ENCODE measurements at places on chromosomes 2 and 18.

- DNase-seq = no peak
Observed at GRCh38 chr2:12202313-12203075, 456.1 kb downstream of the LPIN1 start.

- DNase-seq = no peak
Observed at GRCh38 chr18:69935319-69936190, 12.1 kb downstream of the CD226 start.

DNA sequence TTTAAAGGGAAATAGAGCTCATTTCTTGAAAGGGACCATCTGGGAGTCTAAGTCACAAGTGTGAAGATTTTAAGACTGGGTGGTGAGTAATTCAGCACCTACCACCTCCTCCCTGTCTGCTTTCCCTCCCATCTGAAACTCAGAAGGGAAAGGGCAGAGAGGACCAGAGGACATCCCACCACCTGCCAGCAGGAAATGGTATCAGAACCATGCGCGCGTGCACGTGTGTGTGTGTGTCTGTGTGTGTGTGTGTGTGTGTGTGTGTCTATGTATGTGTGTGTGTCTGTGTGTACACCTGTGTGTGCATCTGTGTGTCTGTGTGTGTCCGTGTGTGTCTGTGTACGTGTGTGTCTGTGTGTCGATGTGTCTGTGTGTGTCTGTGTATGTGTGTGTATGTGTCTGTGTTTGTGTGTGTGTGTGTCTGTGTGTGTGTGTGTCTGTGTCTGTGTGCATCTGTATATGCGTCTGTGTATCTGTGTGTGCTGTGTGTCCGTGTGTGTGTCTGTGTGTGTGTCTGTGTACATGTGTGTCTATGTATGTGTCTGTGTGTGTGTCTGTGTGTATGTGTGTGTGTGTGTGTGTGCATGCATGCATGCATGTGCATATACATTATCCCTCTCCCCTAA, 76.8 kb downstream of the ZFP36L2 start:
- no peak for DNase-seq

DNA sequence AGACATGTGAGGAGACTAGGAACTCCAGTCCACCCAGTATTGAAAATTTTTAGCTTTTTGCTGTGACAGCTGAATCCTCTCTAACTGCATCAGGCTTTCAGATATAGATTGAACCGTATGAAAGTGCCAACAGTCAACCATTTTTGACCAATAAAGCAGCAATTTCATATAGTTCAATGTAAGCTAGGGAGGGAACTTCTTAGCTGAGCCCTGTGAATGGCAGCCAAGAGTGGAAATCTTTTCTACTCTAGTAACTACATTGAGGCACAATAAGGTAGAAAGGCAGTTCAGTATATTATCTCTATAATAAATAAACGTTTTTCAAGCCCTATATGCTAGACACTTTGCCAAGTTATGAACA, 96.3 kb upstream of the TANK start:
- no peak for DNase-seq

GRCh38 chr2:112304298-112304941, 29.0 kb downstream of the ZC3H6 start:
- DNase-seq = no peak

DNA sequence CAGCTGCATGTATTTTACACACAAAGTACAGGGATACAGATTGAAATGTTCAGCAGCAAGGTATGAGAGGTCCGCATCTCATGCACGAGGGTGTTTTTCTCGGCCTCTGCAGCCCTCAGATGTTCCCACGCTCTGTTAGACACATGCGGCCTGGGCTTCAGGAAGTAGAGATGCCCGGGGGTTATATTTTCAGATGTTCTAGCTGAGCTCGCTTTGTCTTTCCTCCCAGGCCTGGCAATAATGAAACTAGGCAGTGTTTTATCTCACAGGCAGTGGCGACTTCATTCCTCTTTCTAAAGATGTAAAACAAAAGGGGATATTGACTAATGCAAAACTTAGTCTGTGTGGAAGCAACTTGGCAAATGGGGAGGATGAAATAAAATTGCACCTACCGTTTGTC, 190.7 kb downstream of the GBX2 start:
- DNase-seq = no peak

DNA sequence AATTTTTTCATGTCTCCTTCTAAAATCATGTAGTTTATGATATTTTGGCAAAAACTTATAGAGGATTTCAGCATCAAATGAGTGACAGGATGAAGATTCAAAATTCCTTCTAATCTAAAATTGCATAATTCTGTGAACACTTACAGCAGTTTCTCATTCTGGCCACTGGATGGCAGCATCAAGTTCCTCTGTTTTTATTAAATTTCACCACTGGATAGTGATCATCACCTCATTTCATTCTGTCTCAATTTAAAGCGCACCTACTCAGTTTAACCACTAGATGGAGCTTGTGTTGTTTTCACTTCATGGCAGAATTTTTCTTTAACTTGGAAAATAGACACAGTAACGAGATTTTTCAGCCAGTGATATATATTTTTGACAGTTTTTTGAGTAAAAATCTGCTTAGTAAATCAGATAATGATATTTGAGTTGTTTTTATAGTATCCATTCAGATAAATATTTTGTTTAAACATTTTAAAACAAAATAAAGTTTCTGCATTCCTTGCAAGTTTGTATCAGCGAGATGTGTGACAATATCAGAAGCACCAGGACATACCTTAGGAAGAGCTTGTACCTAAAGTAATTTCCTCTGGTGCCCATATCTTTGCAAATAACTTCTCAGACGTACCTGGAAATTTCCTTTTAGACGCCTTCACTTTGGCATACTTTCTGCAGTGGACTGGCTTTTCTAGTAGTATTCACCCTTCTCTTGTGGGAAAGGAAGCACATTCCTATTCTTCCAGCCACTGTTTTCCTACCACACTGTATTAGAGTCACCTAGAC, 94.7 kb upstream of the ARHGAP15 start:
- DNase-seq = peak; percentile 4

GRCh38 chr2:85902496-85902895, 13.7 kb upstream of the ST3GAL5 start:
- DNase-seq = no peak

GRCh38 chr18:73007195-73007914, 139.6 kb upstream of the NETO1 start:
- DNase-seq = no peak

DNA sequence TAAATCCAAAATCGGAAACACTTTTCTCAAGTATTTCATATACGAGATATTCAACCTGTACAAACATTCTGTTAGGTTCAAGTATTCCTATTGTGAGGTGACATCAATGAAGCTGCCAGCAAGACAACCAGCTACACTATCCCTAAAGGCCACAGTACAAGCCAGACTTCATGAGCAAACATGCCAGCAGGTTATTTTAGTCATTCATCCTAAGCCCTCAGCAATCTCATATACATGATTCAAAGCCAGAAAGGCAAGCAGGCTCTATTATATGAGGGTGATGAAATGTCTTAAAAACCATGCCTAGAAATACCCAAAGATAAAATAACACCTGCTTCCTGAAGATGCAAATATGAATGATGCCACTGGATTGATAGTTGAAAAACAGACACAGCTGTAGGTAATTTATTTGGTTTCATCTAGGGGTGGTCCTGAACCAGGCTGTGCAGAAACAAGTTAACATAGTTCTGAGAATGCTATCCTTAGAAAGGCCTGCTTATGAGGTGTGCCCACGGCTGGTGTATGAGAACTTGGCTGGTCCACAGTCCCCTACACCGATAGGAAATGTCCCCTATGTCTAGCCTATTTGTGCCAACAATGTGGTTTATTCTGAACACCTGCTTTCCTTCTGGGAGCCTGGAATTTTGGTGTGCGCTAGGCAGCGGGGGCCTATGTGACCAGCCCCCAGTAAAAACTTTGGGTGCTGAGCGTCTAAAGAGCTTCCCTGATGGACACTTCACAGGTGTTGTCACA, 48.2 kb upstream of the KIDINS220 start:
- DNase-seq = no peak

DNA sequence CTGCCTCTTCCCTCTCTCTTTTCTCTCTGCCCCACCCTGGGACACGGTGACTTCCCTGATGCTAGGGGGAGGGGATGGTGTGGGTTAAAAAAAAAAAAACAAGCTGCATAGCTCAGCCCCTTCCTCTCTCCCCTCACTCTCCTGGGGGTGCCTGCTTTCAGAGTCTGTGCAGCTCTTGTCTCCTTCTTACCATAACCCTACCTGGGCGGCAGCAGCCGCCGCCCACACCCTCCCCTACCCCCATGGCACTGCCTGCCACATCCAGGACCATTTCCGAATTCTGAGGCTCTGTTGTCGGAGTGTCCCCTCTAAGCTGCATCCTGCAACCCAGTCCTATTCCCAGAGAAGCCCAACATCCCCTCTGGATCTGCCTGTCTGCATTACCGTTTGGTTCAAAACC, 16.0 kb downstream of the TTC32 start:
- no peak for DNase-seq

GRCh38 chr2:129334696-129335410, 644.6 kb upstream of the RAB6C start:
- no peak for DNase-seq

- DNase-seq = peak; percentile 37
Observed at GRCh38 chr2:102514061-102514785, 41.2 kb downstream of the SLC9A4 start.

DNA sequence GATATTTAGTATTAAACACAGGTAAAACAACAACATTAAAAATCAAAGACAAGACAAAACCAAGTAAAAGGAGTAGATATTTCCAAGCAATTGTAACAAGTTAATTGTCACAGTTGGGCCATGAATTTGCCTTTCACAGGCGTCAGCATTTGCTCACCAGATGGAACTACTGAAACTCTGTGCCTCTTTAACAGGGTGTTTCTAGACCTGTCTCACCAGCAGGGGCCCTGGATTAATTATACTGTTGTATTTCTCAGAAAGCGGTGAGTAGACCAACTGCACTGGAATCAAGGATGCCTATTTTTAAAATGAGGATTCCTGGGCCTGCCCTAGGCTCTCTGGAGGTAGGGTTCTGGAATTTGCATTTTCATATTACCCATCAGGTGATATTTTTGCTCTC, 92.6 kb downstream of the UPP2 start:
- no peak for DNase-seq

Measured in 8988T (cell line).